SJSA1 (cell line): ENCODE measurements at places on chromosomes 1 and 21. TPM values are rescaled to one million over a fixed set of nuclear protein-coding genes. Genes with fewer than 3 reads are reported as not detected.

DNA sequence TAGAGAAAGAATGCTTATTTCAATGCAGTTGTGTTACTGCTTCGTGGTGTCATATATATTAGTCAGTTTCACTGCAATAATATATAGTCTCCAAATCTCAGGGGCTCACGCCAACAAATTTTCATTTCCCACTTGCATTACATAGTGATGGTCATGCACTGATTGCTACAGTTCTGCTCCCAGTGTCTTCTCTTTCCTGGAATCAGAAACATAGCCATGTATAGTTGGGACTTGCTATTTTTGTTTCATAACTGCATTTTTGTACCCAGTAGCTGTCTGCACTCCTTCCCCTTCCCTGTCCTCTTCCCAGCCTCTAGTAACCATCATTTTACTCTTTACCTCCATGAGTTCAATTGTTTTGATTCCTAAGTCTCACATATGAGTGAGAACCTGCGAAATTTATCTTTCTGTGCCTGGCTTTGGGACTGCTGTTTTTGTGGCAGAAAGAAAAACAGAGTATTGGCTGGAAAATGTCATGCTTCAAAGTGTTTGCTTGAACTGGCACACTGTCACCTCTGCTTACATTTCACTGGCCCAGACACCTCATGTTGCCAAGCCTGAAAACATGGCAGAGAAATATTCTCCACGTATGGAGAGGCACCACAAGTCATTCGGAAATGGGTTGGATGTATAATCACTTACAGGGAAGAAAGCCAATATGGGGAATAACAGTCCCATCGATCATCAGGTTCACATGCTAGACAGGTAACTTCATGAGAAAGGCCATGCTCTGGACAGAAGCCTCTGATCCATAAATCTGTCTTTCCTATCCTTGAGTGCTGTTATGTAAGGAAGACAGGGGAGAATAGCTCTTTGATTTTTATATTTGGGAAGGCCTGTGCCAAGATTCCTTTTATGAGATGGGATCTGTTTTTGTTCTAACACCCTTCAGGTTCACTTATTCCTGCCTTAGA lies 60.4 kb upstream of the BACH1 start:
- H3K36me3 ChIP-seq, result no peaks in the 10 kb centered on the region
- peaks cover 4% of the 10 kb centered on the region; the same call in 1 of the 2 replicates for H3K4me1 ChIP-seq
- no peak overlapping the region for H3K4me3 ChIP-seq
- no peak overlapping the region for H3K27ac ChIP-seq
- DNase-seq, result no peak
- H3K27me3 ChIP-seq, result no peaks in the 10 kb centered on the region

The ANGPTL3 gene
- not detected in 2 replicates for total RNA-seq

The HHIPL2 gene
- total RNA-seq, result 2.2 and 3.1 TPM in 2 replicates

The CDA gene
- total RNA-seq, result not detected in 2 replicates

GRCh38 chr1:197633447-197634078 lies 141.7 kb downstream of the DENND1B start:
- no peak overlapping the region for H3K27ac ChIP-seq
- no peak overlapping the region for H3K4me3 ChIP-seq
- no peaks in the 10 kb centered on the region for H3K36me3 ChIP-seq
- no peaks in the 10 kb centered on the region for H3K27me3 ChIP-seq

GRCh38 chr1:220226752-220227151 lies 45.5 kb downstream of the RAB3GAP2 start:
- peaks cover 14% of the 10 kb centered on the region; the same call in 1 of the 2 replicates for H3K36me3 ChIP-seq
- DNase-seq, result no peak
- H3K27ac ChIP-seq, result no peak overlapping the region
- H3K27me3 ChIP-seq, result no peaks in the 10 kb centered on the region
- H3K4me1 ChIP-seq, result no peaks in the 10 kb centered on the region

GRCh38 chr1:33654267-33654834 lies 181.9 kb downstream of the ZSCAN20 start:
- DNase-seq, result peak; percentile 29
- no peaks in the 10 kb centered on the region for H3K4me1 ChIP-seq
- no peak overlapping the region for H3K27ac ChIP-seq
- no peaks in the 10 kb centered on the region for H3K27me3 ChIP-seq
- H3K4me3 ChIP-seq, result no peak overlapping the region
- no peaks in the 10 kb centered on the region for H3K36me3 ChIP-seq

DNA sequence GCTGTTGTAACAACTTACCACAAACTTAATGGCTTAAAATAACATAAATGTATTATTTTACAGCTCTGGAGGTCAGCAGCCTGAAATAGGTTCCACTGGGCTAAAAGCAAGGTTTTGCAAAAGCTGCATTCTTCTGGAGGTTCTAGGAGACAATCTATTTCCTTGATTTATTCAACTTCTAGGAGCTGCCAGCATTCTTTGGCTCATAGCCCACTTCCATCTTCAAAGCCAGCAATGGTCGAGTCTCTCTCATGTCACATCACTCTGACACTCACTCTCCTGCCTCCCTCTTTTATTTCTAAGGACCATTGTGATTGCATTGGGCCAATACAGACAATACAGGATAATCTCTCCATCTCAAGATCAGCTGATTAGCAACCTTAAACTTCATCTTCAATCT lies 15.1 kb upstream of the FOXJ3 start:
- no peak overlapping the region for H3K27ac ChIP-seq
- DNase-seq, result no peak
- H3K27me3 ChIP-seq, result no peaks in the 10 kb centered on the region; the same call in 1 of the 2 replicates
- H3K36me3 ChIP-seq, result no peaks in the 10 kb centered on the region
- H3K4me1 ChIP-seq, result no peaks in the 10 kb centered on the region

The CSF3R gene
- total RNA-seq, result not detected in 2 replicates

- H3K4me1 ChIP-seq, result peaks cover 43% of the 10 kb centered on the region
- H3K36me3 ChIP-seq, result peaks cover 8% of the 10 kb centered on the region
- peak overlapping the region; percentile 67 for H3K27ac ChIP-seq
- H3K27me3 ChIP-seq, result no peaks in the 10 kb centered on the region
- peak overlapping the region; percentile 95 for H3K4me3 ChIP-seq
These were observed 1.1 kb upstream of the ERRFI1 start for GRCh38 chr1:8026976-8027747.

DNA sequence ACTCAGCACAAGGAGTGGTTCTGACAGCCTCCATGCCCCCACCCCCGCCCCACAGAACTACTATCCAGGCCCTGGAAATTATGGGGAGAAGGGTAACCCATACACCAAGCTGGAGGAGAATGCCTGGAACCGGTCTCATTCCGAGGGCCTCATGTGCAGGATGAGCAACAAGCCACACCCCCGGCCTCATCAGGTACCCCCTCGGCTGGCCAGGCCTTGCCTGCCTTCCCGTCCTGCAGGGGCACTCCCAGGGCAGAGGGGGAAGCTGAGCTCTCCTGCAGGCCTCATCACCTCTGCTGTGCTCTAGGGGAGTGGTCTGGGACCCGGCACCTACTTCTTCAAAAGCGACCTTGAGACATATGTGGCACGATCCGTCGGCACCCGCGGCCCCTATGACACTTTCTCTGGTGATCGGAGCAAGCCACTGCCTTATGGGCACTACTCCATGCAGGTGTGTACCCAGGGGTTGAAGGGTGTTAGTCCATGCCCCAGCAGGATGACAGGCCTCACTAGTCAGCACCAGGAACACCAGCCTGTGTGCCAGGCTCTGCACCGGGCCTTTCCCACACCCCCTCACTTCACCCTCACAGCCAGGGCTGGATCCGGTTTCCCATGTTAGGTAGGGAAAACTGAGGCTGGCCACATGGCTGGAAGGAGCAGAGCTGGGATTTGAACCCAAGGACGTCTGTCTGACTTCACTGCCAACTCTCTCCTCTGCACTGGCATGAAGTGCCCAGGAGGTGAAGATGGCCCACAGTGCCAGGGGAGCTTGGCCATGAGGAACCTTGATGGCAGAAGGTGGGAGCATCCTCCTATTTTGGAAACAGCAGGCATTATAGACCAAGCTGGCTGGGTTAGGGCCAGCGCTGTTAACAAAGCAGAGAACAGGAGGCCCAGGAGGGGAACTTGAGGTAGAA lies 10.9 kb upstream of the TTC22 start:
- H3K4me3 ChIP-seq, result no peak overlapping the region
- H3K27ac ChIP-seq, result no peak overlapping the region
- no peaks in the 10 kb centered on the region for H3K27me3 ChIP-seq
- H3K4me1 ChIP-seq, result peaks cover 6% of the 10 kb centered on the region
- H3K36me3 ChIP-seq, result no peaks in the 10 kb centered on the region

DNA sequence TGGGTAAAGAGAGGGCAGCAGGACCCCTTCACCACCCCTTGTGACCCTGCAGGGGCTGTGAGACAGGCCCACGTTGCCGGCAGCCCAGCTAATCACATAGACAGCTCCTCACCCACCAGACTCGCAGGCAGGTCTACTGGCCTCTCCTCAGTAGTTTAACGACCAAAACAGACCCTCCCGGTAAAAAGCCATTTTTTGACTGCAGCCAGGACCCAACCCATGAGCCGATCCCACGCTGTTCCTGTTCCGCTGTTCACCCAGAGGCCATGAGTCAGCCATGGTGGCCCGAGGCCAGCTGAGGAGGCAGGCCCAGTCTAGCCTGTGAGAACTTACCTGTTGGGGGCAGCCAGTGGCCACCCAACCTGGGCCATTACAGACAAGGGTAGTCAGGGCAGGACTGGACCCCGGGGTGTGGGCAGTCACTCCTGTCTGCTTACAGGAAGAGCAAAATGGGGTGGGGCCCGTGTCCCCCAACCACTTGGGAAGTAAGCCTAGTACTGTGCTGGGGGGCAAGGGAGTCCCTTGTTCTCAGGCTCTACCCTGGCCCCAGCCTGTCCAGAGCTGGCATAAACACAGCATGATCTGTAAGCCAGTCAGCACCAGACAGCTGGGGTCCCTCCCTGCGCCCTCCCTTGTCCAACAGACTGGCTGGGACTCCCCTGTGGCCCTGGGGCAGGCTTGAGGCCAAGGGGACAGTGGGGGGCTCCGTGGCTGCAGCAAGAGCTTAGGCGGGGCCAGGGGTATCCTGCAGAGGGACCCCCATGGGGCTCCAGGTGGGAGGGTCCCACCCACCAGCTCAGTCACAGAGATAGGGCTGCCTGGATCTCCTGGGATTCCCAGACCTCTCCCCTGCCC lies 61.9 kb downstream of the WNT9A start:
- H3K4me3 ChIP-seq, result no peak overlapping the region
- no peaks in the 10 kb centered on the region for H3K27me3 ChIP-seq
- H3K27ac ChIP-seq, result peak overlapping the region; percentile 91
- H3K4me1 ChIP-seq, result peaks cover 34% of the 10 kb centered on the region
- no peaks in the 10 kb centered on the region for H3K36me3 ChIP-seq

- peak; percentile 58 for DNase-seq
- H3K4me1 ChIP-seq, result peaks cover 15% of the 10 kb centered on the region
- H3K36me3 ChIP-seq, result no peaks in the 10 kb centered on the region
- H3K4me3 ChIP-seq, result no peak overlapping the region
These were observed 88.9 kb downstream of the CRB1 start for GRCh38 chr1:197356723-197357533.

GRCh38 chr1:61606448-61607312 lies 118.3 kb downstream of the TM2D1 start:
- H3K36me3 ChIP-seq, result no peaks in the 10 kb centered on the region
- no peaks in the 10 kb centered on the region for H3K27me3 ChIP-seq
- no peaks in the 10 kb centered on the region; the same call in 1 of the 2 replicates for H3K4me1 ChIP-seq
- H3K4me3 ChIP-seq, result no peak overlapping the region

DNA sequence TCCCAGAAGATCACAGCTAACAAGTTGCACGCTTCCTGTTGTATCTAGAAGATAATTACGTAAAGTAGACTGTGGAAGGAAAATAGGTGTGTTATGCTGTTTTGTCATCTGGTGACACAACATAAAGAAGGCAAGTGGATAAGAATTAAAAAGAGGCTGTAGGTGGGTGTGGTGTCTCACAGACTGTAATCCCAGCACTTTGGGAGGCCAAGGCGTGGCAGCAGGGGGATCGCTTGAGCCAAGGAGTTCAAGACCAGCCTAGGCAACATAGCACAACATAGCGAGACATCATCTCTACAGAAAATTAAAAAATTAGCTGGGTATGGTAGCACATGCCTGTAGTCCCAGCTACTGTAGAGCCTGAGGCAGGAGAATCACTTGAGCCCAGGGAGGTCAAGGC lies 17.9 kb upstream of the ZNF281 start:
- no peaks in the 10 kb centered on the region for H3K36me3 ChIP-seq
- peaks cover 32% of the 10 kb centered on the region for H3K4me1 ChIP-seq
- DNase-seq, result no peak
- H3K4me3 ChIP-seq, result no peak overlapping the region
- H3K27ac ChIP-seq, result peak overlapping the region; percentile 89

GRCh38 chr1:61344696-61345095 lies 262.3 kb downstream of the NFIA start:
- H3K4me1 ChIP-seq, result no peaks in the 10 kb centered on the region
- no peaks in the 10 kb centered on the region for H3K36me3 ChIP-seq
- no peak for DNase-seq
- no peaks in the 10 kb centered on the region for H3K27me3 ChIP-seq
- H3K4me3 ChIP-seq, result no peak overlapping the region

GRCh38 chr1:158075078-158075477 lies 81.6 kb downstream of the KIRREL1 start:
- no peak overlapping the region for H3K4me3 ChIP-seq
- DNase-seq, result no peak
- H3K4me1 ChIP-seq, result no peaks in the 10 kb centered on the region

The ADORA3 gene
- total RNA-seq, result not detected in 2 replicates

GRCh38 chr1:209324901-209325871 lies 258.3 kb upstream of the CAMK1G start:
- no peaks in the 10 kb centered on the region for H3K27me3 ChIP-seq
- H3K27ac ChIP-seq, result no peak overlapping the region
- H3K4me3 ChIP-seq, result no peak overlapping the region
- no peak for DNase-seq
- H3K36me3 ChIP-seq, result no peaks in the 10 kb centered on the region

- H3K27me3 ChIP-seq, result no peaks in the 10 kb centered on the region
- H3K27ac ChIP-seq, result no peak overlapping the region
- no peak overlapping the region for H3K4me3 ChIP-seq
These were observed 6.9 kb upstream of the CGN start for GRCh38 chr1:151504252-151504651.

The PRDM16 gene
- 0.05 TPM in 1 of 2 replicates, not detected in the other for total RNA-seq

GRCh38 chr1:53583868-53584776 lies 124.9 kb downstream of the DMRTB1 start:
- H3K4me3 ChIP-seq, result no peak overlapping the region
- H3K27ac ChIP-seq, result no peak overlapping the region

The KCNJ9 gene
- total RNA-seq, result not detected in 2 replicates

DNA sequence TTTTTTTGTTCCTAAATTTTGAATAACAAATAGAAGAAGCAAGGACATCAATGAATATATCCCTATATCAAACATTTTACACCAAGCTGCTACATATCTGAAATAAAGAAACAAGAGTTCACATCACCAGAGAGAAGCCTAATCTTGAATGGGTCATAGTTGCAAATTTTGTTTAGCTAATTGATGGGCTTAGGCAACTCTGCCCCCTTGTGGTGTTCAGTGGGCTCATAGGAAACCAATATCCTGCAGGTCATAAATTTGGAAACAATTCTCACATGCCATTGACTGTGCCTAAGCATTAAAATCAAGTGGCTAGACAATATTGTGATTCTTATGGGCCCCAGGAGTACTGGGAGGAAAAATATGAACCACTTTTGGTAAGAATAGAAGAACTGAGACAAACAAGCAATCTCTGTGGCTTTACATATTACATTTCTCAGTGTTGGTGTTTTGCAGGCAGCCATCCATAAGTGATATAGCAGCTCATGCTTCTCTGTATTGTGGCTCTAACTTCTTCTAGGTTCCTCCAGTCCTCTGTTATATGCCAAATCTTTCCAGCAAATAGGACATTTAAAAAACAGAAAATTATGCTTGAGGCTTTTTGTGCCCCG lies 1262.8 kb upstream of the PRMT6 start:
- H3K4me1 ChIP-seq, result no peaks in the 10 kb centered on the region
- no peak for DNase-seq
- H3K27ac ChIP-seq, result no peak overlapping the region
- no peaks in the 10 kb centered on the region for H3K27me3 ChIP-seq
- no peak overlapping the region for H3K4me3 ChIP-seq

The CR1L gene
- total RNA-seq, result not detected in 2 replicates
